ENCODE measurements at places on chromosomes 3 and 15.

DNA sequence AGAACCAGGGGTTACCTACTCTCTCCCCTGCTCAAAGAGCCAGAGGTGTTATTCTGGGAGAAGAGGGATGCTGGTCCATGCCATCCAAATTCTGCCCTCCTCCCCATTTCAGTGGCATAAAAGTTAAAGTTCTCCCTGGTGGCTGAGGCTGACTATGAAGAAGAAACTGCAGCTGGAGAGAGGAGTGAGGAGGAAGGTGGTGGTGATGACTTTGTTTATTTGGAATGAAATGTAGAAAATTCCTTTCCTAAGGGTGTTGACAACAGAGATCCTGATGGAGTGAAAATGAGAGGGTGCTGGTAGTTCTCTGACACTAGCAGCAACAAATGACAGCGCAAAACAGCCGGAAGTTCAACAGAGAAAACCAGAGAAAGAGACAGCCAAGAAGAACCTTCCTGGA lies 100.4 kb downstream of the PCCB start:
- no peak for DNase-seq

DNA sequence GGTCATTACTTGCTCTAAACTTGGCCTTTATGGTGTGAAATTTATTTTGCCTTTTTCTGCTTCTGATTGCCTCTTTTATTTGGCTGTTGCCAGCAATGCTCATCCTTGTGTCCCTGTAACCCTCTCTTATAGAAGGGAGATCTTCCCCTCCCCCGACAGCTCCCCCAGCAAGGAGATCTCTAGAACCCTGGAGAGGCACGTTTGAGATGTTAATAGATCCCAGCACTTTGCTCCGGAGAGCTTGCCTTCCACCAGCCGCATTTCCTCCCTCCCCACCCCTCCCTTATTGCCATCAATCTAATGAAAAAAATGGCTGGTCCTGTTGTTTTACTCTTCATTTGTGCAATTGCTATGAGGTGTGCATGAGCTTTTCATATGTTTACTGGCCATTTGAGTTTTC lies 18.2 kb downstream of the TRIM71 start:
- DNase-seq: no peak

- no peak for DNase-seq
Observed at GRCh38 chr15:31390777-31391486, 64.3 kb downstream of the KLF13 start.

DNA sequence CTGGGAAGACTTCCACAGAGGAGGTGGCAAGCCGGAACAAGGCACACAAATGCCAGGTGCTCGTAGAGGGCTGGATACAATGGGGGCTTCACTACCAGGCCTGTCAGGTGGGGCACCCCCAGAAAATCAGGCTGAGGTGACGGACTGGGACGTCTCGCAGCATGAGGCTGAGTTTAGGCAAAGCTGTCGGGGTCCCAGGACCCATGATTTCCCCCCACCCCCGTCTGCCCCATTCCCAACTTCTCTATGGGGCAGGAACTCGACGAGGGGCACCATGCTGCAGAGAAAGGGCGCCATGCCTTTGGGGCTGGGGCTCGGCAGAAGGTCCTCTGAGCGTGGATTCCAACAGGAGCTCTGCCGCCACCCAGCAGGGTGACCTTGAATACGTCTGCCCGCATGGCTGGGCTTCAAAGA lies 65.7 kb upstream of the HES1 start:
- no peak for DNase-seq

DNA sequence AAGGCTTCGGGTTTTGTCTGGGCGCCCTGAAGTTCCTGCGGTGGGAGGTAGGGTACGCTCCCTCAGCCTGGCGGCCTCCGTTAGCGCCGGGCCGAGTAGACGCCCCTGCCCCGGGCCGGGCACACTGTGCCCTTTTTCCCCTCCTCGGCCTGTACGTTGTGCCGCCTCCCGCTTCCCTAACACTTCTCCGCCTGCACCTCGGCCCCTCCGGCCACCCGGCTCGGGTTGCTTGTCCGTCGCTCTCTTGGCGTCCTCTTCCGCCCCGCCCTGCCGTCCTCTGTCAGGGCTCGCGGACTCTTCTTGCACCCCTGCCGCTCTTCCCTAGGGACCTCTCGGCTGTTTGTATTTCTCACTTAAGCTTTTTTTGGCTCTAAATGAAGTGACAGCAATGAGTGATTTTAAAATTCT lies 384 bp downstream of the KNL1 start:
- DNase-seq: no peak

DNA sequence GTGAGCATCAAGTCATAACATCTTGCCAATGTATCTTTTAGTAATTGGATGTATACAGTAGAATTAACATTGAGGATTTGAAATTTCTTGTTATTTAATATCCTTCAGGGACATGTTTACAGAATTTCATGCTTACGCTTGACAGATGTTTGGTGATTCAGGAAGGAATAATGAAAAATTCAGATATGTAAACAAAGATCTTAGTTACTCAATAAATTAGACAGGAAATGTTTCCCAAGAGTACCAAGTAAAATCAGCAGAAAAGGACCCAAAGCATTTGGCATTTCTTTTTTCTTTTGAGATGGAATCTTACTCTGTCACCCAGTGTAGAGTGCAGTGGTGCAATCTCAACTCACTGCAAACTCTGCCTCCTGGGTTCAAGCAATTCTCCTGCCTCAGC lies 4.7 kb upstream of the COL6A5 start:
- no peak for DNase-seq

GRCh38 chr15:63986751-63987341 lies 59.4 kb downstream of the DAPK2 start:
- DNase-seq: no peak

DNA sequence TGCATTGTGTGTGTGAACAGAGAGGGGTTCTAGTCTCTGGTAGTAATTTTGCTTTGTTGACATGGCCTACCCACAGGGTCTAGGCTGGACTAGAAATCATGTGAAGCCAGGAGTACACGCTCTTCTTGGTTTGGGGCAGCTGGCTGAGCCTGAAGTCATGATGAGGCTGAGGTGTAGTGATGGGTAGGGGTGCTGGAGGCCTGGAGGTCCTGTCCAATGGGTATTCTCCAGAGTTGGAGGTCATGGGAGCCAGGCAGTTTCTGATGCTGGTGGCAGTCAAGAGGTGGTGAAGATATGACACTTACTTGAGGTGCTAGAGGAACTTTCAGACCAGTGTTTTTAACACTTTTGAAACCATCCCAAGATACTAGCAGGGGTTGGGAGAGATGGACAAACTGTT lies 18.5 kb upstream of the EPHB1 start:
- DNase-seq: no peak

DNA sequence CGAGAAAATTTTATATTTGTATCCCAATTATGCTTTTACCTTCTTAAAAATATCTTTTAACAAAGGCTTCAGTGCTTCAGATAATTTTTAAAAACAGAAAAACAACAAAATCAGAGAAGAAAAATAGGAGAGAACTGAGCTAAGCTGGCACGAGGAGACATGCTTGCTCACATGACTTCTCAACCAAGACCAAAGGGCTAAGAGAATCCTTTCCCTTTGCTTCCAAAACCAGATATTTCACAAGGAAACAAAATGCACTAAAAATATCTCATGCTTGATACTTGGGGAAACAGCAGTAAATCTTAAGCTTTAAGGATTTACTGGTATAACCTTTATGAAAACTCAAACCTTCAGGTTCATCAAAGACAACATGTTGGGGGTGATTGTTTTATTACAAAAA lies 58.4 kb downstream of the CAPN7 start:
- DNase-seq: no peak
